ENCODE measurements at places on chromosomes 1 and 21. TPM values are rescaled to one million over a fixed set of nuclear protein-coding genes. Genes with fewer than 3 reads are reported as not detected.
A peak's percentile ranks its signal among the peaks of the same experiment; 100 is the strongest.

Gene OR14I1
- not detected for total RNA-seq

GRCh38 chr1:109243860-109244552 is 5.3 kb upstream of the CELSR2 start:
- DNase-seq: no peak
- H3K27ac ChIP-seq: no peak overlapping the region
- H3K36me3 ChIP-seq: no peaks in the 10 kb centered on the region
- H3K27me3 ChIP-seq: no peaks in the 10 kb centered on the region
- no peak overlapping the region for H3K4me3 ChIP-seq

GRCh38 chr1:248751142-248751541 is 4.4 kb downstream of the LYPD8 start:
- no peak for DNase-seq
- H3K4me1 ChIP-seq: no peaks in the 10 kb centered on the region
- no peaks in the 10 kb centered on the region for H3K36me3 ChIP-seq
- no peak overlapping the region for H3K27ac ChIP-seq

GRCh38 chr1:44453798-44454349 is 48.8 kb downstream of the RNF220 start:
- H3K27me3 ChIP-seq: no peaks in the 10 kb centered on the region
- no peaks in the 10 kb centered on the region for H3K36me3 ChIP-seq
- no peaks in the 10 kb centered on the region for H3K4me1 ChIP-seq
- no peak overlapping the region for H3K27ac ChIP-seq

Gene OR2T35
- not detected for total RNA-seq

Gene SNAP47
- total RNA-seq: 25.3 TPM

- H3K27me3 ChIP-seq: no peaks in the 10 kb centered on the region
- no peak overlapping the region for H3K27ac ChIP-seq
- no peaks in the 10 kb centered on the region for H3K4me1 ChIP-seq
- DNase-seq: peak; percentile 27
- no peaks in the 10 kb centered on the region for H3K36me3 ChIP-seq
- H3K4me3 ChIP-seq: no peak overlapping the region
Observed at GRCh38 chr21:35565204-35565611, 495.1 kb downstream of the SETD4 start.

- H3K4me1 ChIP-seq: no peaks in the 10 kb centered on the region
- no peak for DNase-seq
- no peak overlapping the region for H3K4me3 ChIP-seq
- H3K27ac ChIP-seq: no peak overlapping the region
- H3K27me3 ChIP-seq: no peaks in the 10 kb centered on the region
- no peaks in the 10 kb centered on the region for H3K36me3 ChIP-seq
Observed at GRCh38 chr1:6275826-6276782, 15.2 kb upstream of the GPR153 start.

DNA sequence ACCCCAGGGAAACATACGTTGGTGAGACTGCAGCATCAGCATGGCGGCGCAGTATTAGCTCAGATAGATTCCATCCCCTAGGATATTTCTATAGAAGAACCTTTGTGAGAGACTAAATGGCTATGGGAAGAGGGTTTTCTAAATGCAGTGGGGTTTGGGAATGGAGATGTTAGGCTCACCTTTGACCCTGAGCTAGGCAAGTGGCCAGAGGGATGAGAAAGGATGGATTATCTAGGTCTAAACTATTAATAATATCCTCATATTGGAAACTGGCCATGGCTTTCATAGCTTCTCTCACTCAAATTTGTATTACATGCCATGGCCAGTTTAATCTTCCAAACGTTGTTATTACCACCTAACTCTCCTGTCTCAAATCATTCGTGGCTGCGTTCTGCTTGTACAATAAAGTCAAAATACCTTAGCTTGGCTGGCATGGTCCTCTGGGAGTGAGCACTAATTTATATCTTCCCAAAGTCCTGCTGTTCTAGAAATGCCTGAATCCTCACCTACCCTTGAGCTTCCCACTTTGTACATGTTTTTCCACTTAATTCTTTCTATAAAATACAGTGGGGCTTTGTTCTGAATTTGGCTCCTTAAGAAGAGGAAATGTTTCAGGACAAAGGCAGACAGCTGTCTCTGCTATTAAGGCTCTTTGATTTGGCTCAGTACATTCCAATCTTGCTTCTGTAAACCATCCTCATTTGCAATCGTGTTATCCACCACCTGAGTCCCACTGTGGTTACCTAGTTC is 31.0 kb upstream of the COG2 start:
- DNase-seq: no peak
- no peaks in the 10 kb centered on the region for H3K36me3 ChIP-seq
- no peak overlapping the region for H3K27ac ChIP-seq
- no peak overlapping the region for H3K4me3 ChIP-seq

Gene CLCA1
- total RNA-seq: not detected

DNA sequence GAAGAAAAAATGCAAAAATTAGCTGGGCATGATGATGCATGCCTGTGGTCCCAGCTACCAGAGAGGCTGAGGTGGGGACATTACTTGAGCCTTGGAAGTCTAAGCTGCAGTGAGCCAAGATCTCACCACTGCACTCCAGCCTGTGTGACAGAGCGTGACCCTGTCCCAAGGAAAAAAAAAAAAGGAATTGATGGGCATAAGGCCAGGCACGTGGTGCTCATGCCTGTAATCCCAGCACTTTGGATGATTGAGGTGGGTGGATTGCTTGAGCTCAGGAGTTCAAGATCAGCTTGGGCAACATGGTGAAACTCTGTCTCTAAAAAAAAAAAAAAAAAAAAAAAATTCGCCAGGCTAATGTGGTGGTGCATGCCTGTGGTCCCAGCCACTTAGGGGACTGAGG is 55.8 kb upstream of the ATP2B4 start:
- no peaks in the 10 kb centered on the region for H3K4me1 ChIP-seq
- no peak overlapping the region for H3K4me3 ChIP-seq
- no peak for DNase-seq
- H3K27ac ChIP-seq: no peak overlapping the region
- no peaks in the 10 kb centered on the region for H3K36me3 ChIP-seq
- no peaks in the 10 kb centered on the region for H3K27me3 ChIP-seq

DNA sequence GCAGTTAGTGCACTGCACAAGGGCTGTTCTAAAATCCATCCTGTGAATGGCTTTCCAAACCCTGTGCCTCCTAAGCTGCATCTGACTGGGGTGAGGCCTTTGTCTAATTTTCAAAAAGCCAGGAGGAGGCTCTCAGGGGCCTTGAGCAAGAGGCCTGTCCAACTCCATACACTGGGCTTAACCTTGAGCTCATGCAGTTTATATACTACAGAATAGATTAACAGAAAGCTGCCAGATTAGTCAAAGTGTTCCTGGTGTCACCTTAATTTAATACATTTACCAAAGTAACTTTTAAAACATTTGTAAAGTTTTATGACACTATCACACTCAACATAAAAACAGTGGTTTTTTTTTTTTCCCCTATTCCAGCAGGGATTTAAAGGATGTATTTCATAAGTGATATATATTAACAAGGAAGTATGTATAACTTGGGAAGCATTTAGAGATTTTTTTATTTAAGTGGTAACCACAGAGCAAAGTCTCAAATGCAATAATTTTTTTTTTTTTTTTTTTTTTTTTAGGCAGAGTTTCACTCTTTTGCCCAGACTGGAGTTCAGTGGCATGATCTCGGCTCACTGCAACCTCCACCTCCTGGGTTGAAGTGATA is 23.3 kb downstream of the CTH start:
- DNase-seq: no peak
- H3K4me1 ChIP-seq: peaks cover 14% of the 10 kb centered on the region
- no peak overlapping the region for H3K27ac ChIP-seq
- no peak overlapping the region for H3K4me3 ChIP-seq
- peaks cover 4% of the 10 kb centered on the region for H3K36me3 ChIP-seq
- no peaks in the 10 kb centered on the region for H3K27me3 ChIP-seq

Gene TP53BP2
- total RNA-seq: 26.7 TPM

DNA sequence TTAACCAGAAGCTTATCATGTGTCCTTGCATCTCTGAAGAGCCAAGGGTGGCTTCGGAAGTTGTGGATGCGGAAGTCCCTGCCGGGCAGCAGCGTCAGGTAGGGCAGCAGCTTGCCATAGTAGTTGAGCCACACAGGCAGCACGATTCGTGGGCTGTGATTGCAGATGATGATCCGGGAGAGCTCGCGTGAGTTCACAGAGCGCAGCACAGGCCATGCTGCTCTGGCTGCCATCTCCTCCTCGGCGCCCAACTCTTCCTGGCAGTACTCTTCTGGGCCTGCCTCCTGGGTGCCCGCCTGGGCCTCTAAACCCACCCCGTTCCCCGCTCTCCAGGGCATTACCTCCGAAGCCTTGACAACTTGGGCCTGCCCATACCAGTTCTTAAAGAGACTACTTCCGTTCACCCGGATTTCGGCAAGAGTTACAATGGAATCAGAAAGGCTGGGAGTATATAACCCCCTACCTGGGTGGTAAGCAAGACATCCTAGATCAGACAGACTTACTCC is at the start of gene VHLL:
Gene VHLL (minus strand): TSS at position 456 of the 506 bp plus-strand sequence. CDS start 118 bp downstream, at position 338.
- no peaks in the 10 kb centered on the region for H3K27me3 ChIP-seq
- DNase-seq: no peak
- H3K27ac ChIP-seq: no peak within 1 kb of the TSS
- peaks cover 31% of the 10 kb centered on the region for H3K4me1 ChIP-seq

DNA sequence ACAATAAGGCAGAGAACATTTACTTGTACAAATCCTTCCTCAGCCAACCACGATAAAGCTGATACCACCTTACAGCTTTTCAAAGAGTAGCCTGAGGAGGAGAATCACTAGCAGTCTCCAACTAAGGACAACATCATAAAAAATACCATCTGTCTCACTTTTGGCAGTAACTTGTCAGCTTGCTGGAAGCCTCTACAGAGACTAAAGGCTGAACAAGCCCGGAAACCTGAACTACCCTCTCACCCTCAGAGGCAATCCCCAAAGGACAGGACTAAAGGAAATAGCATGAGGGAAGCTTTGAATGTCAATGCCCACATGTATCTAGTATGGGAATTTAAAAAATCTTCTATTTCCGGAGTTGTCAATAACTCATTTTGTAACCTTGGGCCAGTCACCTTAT is 10.6 kb downstream of the SRSF4 start:
- no peaks in the 10 kb centered on the region for H3K4me1 ChIP-seq
- DNase-seq: no peak
- H3K4me3 ChIP-seq: no peak overlapping the region
- no peak overlapping the region for H3K27ac ChIP-seq

GRCh38 chr1:21205416-21205815 is 28.7 kb upstream of the EIF4G3 start:
- no peak overlapping the region for H3K27ac ChIP-seq
- H3K27me3 ChIP-seq: no peaks in the 10 kb centered on the region
- H3K4me3 ChIP-seq: no peak overlapping the region
- no peak for DNase-seq
- no peaks in the 10 kb centered on the region for H3K36me3 ChIP-seq

- H3K36me3 ChIP-seq: no peaks in the 10 kb centered on the region
- no peaks in the 10 kb centered on the region for H3K27me3 ChIP-seq
- DNase-seq: peak; percentile 69
- H3K27ac ChIP-seq: peak overlapping the region; percentile 87
Observed at GRCh38 chr1:167221126-167221737, 546 bp downstream of the POU2F1 start.

Gene STMN1
- total RNA-seq: 5.4 TPM

GRCh38 chr1:184302346-184302745 is 84.5 kb upstream of the C1orf21 start:
- H3K36me3 ChIP-seq: no peaks in the 10 kb centered on the region
- no peak overlapping the region for H3K27ac ChIP-seq
- H3K27me3 ChIP-seq: no peaks in the 10 kb centered on the region

DNA sequence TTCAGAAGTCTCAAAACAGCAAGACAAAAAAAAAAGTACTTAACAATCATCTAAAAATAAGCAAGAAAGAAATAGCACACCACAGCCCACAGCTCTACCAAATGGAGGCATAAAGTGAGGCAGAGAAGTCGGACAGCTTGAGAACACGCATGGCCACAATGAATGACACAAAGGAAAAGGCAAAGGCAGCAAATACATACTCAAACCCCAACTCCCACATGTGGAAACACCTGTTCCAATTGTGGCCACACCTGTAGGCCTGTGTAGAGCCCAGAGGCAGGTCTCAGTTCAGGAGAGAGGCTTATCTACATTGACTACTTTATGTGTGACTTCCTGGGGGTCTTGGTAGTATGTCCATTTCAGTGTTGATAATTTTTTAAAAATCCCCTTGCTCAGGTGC is 543.5 kb downstream of the LMO4 start:
- H3K27me3 ChIP-seq: no peaks in the 10 kb centered on the region
- no peak for DNase-seq
- no peaks in the 10 kb centered on the region for H3K36me3 ChIP-seq
- no peaks in the 10 kb centered on the region for H3K4me1 ChIP-seq

- no peak overlapping the region for H3K27ac ChIP-seq
- no peaks in the 10 kb centered on the region for H3K27me3 ChIP-seq
- no peaks in the 10 kb centered on the region for H3K36me3 ChIP-seq
- H3K4me1 ChIP-seq: no peaks in the 10 kb centered on the region
- DNase-seq: no peak
- no peak overlapping the region for H3K4me3 ChIP-seq
Observed at GRCh38 chr1:224308064-224308463, 21.9 kb downstream of the NVL start.

GRCh38 chr1:2133879-2134215 is 60.7 kb downstream of the FAAP20 start:
- peak overlapping the region; percentile 61 for H3K27ac ChIP-seq
- DNase-seq: no peak
- H3K27me3 ChIP-seq: no peaks in the 10 kb centered on the region
- no peaks in the 10 kb centered on the region for H3K36me3 ChIP-seq

GRCh38 chr1:15618655-15619525 is 1.6 kb downstream of the DDI2 start:
- H3K36me3 ChIP-seq: no peaks in the 10 kb centered on the region
- no peaks in the 10 kb centered on the region for H3K27me3 ChIP-seq
- H3K4me1 ChIP-seq: no peaks in the 10 kb centered on the region
- H3K27ac ChIP-seq: peak overlapping the region; percentile 96
- H3K4me3 ChIP-seq: peak overlapping the region; percentile 99

Gene C1orf94
- total RNA-seq: not detected

GRCh38 chr1:59289570-59289969 is 7.3 kb upstream of the FGGY start:
- DNase-seq: no peak
- H3K36me3 ChIP-seq: no peaks in the 10 kb centered on the region
- H3K4me1 ChIP-seq: no peaks in the 10 kb centered on the region
- H3K27me3 ChIP-seq: no peaks in the 10 kb centered on the region
- H3K27ac ChIP-seq: no peak overlapping the region

DNA sequence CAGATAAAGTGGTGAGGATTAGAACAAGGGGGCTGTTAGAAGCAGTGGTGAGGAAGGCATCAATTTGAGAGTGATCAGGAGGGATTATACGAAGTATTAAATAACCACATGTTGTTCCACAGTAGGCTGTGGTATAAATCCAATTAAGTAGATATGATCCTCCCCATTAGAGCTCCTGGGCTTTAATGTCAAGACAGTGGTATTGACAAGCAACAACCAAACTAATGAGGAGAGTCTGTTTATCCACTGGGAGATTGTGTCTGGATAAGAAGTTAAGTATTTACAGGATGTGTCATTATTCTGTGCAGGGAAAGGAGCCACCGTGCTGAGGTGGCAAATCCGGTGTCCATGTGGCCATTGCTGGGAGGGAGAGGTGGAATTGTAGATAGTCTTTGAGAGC is 5.8 kb downstream of the ACTN2 start:
- H3K4me3 ChIP-seq: no peak overlapping the region
- H3K4me1 ChIP-seq: no peaks in the 10 kb centered on the region
- DNase-seq: no peak
- no peak overlapping the region for H3K27ac ChIP-seq
- H3K27me3 ChIP-seq: no peaks in the 10 kb centered on the region
